ENCODE measurements at places on chromosomes 1 and 21. TPM values are rescaled to one million over a fixed set of nuclear protein-coding genes. Genes with fewer than 3 reads are reported as not detected.

GRCh38 chr1:106875622-106876021 is 180.9 kb upstream of the PRMT6 start:
- DNase-seq, result no peak

DNA sequence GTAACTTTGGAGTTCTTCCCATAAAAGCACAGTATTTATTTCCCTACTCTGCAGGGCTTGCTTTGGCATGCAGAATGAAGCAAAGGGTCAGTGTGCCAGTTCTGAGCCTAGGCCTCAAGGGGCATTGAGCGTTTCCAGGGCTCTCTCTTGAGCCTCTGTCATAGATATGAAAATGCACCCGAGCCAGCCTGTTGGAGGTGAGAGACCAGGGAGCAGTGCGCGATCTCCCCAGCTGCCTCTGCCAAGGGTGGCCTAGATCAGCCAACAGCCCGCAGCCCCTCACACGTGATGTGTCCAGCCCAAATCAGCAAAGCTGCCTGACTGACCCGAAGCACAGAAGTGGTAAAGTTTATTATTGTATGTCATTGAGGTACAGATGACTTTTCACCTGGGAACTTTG is 63.7 kb downstream of the TENT5C start:
- DNase-seq, result no peak

GRCh38 chr1:225559902-225560301 is 93.0 kb downstream of the ENAH start:
- no peak for DNase-seq

DNA sequence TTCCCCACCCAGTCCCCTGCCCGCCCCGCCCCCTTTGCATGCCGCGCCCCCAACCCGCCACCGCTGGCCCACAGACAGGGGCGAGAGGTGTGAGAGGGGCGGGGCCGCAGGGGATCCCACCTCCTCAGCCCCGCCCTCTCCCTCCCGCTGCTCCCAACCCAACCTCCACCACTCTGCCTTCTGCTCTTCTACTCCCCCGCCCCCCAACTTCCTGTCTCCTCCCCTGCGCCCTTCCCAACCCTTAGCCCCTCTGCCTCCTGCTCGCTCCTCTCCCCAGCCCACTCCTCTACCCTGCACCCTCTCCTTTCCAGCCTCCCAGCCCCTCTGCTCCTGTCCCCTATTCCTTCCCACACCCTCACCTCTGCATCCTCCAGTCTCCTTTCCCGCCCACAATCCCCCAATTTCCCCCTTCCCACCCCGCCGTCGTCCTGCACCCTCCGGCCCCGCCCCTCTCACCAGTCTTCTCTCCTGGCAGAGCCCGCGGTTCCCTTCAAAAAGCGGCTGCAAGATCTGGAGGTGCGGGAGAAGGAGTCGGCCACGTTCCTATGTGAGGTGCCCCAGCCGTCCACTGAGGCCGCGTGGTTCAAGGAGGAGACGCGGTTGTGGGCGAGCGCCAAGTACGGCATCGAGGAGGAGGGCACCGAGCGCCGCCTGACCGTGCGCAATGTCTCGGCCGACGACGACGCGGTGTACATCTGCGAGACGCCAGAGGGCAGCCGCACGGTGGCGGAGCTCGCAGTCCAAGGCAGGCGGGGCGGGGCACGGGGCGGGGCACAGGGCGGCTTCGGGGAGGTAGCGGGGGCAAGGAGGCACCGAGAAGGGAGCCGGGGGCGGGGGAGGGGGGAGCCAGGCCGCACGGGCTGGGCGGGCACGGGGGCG is 5.4 kb downstream of the OBSCN start:
- peak; percentile 91 for DNase-seq

GRCh38 chr1:93670141-93670540 is 11.5 kb downstream of the BCAR3 start:
- no peak for DNase-seq

- DNase-seq, result no peak
Measured at GRCh38 chr1:226060427-226060826, 2.1 kb upstream of the H3-3A start.

- DNase-seq, result no peak
Measured at GRCh38 chr1:30417001-30417700, 306.2 kb downstream of the MATN1 start.

GRCh38 chr21:40610345-40610744 is 236.6 kb downstream of the DSCAM start:
- no peak for DNase-seq

- DNase-seq, result no peak
Measured at GRCh38 chr1:46487818-46488218, 1.8 kb upstream of the DMBX1 start.

DNA sequence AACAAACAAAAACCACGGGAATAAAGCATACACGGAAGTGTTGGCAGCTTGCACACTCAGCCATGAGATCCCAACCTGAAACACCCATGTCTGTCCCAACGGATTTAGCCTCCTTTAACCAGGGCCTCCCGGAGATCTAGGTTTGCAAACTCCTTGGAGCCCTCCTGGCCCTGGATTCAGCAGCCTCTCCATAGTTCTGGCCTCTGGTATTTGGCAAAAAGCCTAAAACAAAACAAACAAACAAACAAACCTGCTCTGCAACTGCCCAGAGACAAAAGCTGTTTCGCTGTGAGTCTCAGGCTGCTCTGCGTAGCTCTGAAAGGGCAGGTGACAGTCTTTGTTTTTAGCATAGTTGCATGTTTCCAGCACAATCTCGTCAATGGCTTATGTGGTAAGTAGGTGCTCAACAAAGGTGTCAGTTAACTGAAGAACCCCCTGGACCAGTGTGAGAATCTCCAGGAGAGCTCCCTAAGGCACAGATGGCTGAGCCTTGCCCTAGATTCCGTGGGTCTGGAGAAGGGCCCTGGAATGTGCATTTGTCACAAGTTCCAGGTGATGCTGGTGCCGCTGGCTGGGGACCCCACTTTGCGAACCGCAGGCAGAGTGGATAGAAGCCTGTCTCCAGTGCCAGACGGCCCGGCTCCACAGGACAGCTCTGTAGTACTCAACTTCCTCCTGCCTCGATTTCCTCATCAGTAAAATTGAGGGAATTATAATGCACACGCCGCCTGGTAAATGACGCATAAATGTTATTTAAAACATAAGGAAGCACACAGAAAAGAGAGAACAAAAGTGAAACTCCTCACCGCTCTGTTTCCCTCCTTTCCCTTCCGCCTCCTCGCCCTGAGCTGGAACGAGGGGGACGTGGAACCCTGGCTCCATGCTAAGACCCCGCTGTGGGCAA is 86.2 kb downstream of the RIPK4 start:
- no peak for DNase-seq

GRCh38 chr1:25765136-25765922 is 34.7 kb upstream of the SELENON start:
- no peak for DNase-seq

DNA sequence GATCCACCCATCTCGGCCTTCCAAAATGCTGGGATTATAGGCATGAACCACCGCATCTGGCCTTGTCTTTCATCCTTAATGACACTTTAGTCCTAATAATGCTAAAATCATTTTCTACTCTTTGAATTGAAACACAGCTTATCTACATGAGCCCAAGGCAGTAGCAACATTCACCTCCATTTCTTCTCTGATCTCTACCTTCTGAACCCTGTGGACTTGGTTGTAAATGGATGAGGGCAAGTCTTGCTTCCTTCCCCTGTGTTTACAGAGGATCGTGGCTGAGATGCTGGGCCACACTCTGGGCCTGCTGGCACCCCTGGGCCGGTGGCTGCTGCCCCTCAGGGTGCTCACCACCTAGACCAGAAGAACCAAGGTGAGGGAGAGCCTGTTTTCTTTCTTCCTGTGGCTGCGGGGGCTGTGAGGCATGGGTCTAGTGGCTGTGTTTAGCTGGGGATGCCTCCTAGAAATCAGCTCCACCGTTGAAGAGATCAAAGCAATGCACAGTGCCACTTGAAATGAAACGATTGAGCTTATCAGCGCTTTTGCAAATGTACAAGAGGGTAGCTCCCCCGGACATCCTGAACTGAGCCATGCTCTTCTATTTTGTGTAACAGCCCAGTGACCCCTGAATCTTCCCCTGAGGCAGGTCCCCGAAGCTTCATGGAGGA is 32.2 kb upstream of the LGALS8 start:
- no peak for DNase-seq

DNA sequence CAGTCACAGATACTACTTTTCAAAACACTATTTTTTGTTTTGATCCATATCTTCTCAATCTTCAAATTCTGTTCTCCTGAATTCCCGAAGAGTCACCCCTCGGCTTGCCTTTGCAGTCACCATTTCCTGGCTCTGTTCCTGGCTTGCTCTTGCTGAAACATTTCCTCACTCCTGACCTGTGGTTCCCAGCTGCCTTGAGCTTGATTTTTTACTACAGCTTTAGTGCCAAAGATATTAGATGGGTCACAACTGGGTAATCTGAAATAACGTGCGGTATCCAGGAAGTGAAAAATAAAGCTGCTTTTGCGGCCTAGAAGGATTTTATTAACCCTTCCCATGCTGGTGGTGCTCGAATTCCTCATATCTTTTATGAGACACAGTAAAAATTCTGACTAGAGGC is 318.8 kb downstream of the PCP4 start:
- DNase-seq, result no peak

GRCh38 chr1:44565259-44565750 is 109.0 kb downstream of the TMEM53 start:
- no peak for DNase-seq

GRCh38 chr1:12464045-12464461 is 154.0 kb downstream of the DHRS3 start:
- no peak for DNase-seq

- no peak for DNase-seq
Measured at GRCh38 chr1:106526650-106527049, 529.8 kb upstream of the PRMT6 start.

DNA sequence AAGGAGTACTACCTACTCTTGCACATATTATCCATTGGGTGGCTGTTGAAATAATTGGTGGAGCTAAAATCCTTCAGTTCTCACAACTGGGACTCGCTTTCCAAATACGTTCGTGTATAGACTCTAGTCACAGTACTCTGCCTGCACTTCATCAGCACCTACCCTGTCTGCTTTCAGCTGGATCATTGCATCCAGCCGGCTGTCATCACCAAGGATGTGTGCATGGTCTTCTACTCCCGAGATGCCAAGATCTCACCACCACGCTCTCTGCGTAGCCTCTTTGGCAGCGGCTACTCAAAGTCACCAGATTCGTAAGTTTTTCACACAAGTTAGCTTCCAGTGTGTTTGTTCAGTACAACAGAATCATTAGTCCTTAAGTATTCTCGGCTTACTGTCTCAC is 37.3 kb upstream of the PGD start:
- no peak for DNase-seq

DNA sequence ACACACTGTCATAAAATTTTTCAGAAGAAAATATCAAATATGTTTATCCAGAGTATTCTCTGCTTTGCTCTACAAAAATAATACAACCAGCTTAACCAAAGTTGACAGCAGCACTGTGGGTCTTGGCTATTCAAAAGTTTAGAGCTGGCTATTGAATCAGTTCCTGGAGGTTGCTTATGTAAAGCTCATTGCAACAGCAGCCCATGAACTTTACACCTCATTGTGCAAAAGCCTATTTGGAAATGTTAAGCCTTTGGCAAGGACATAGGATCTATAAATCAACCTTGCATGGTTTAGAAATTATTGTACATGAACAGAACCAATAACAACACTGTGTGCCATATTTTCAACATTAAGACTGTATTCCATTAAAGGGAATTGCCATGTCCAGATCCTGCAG is 714.9 kb downstream of the ADGRL2 start:
- DNase-seq, result no peak

GRCh38 chr1:17755120-17755519 is at the start of gene ACTL8:
Gene ACTL8 (plus strand): TSS chr1:17755333. CDS start chr1:17823009, 67,676 bp downstream.
- no peak for DNase-seq

DNA sequence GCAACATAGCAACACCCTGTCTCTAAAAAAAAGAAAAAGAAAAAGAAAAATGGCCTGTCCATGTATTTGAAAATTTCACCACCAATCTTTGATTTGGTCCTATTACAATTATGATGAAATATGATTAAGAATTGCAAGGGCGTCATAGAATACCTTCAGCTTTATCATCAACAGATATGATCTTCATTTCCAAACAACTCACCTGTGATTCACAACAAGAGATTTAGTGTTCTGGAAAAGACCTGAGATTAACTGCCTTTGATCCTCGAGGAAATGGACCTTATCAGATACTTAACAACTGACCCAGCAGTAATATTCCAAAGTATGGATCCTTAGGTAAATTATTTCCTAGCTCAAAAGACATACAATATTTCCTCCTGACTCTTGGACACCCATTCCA is 3.5 kb upstream of the GSTM4 start:
- no peak for DNase-seq

Gene MRAP
- total RNA-seq, result not detected

Gene HAPLN2
- total RNA-seq, result 1.9 TPM

Gene HSD3B1
- 0.32 TPM for total RNA-seq

Gene VSIG8
- total RNA-seq, result not detected

Gene WLS
- total RNA-seq, result 106 TPM

Gene EDN2
- total RNA-seq, result 15.7 TPM

Gene TNFRSF25
- 55.3 TPM for total RNA-seq

Gene NTNG1
- total RNA-seq, result not detected

All from transverse colon (tissue), 4 donors.